ENCODE measurements at places on chromosomes 11 and 22. TPM values are rescaled to one million over a fixed set of nuclear protein-coding genes. Genes with fewer than 3 reads are reported as not detected.

The LSP1 gene
- total RNA-seq, result 2.6 TPM

The CST6 gene
- total RNA-seq, result not detected

The MED17 gene
- total RNA-seq, result 16.8 TPM

The PRG3 gene
- not detected for total RNA-seq

The ACR gene
- not detected for total RNA-seq

The SDF2L1 gene
- 33.0 TPM for total RNA-seq

The RRAS2 gene
- 57.8 TPM for total RNA-seq

The MPZL2 gene
- total RNA-seq, result not detected

The TESMIN gene
- not detected for total RNA-seq

The MISFA gene
- total RNA-seq, result 0.71 TPM

The ARHGEF17 gene
- total RNA-seq, result 25.1 TPM

The VSIG2 gene
- 0.18 TPM for total RNA-seq

The SCGB1A1 gene
- not detected for total RNA-seq

The TSPAN18 gene
- total RNA-seq, result not detected

The DEAF1 gene
- 31.3 TPM for total RNA-seq
